ENCODE measurements at places on chromosomes 13 and 19. TPM values are rescaled to one million over a fixed set of nuclear protein-coding genes. Genes with fewer than 3 reads are reported as not detected.

DNA sequence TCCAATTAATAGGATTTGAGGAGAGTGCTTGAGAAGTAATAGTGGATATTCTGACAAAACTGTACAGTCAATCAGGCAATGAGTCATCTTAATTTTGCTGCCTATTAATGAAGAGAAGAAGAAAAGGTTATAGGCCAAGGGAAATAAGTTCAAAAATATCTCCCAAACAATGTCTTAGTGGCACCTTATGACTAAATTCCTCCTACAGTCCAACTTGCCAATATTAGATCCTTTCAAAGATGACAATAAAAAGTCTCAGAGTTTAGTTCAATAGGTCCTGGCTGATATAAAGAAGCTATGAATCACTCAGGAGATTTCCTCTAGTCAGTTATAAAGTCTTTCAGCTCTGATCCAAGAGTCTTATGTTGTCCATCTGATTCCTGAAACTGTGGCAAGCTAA is 27.9 kb downstream of the UGGT2 start:
- DNase-seq = no peak

MYBPC2 gene
- total RNA-seq = not detected

- no peak for DNase-seq
Observed at GRCh38 chr13:89980896-89981295, 1366.6 kb upstream of the MIR17HG start.

GNA15 gene
- 4.3 TPM for total RNA-seq

DNA sequence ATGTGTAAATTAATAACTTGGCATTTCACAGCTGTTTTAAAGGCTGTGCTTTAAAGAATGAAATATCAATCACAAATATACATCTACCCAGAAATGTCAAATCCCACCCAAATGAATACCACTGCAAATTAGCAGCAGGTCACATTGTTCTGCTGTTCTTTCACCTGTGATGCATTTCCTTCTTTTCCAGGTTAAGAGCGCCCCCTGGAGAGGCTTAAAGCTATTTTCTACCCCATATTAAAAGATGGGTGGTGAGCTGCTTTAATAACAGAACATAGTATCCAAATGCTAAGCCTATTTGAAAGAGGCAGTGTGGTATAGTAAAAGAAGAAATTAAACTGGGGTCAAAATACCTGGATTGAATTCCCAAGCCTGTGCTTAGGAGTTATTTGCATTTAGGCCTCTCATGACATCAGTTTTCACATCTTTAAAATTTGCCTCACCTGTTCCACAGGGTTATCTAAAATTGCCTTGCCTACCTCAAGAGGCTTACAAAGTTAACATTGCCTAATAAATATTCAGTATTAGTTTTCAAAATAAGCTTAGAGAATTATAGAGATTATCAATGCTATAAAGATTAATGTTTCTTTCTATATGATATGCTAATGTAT is 396.9 kb upstream of the SLITRK5 start:
- no peak for DNase-seq

- DNase-seq = no peak
Observed at GRCh38 chr13:49371943-49372613, 71.8 kb downstream of the CAB39L start.

TTYH1 gene
- 4.1 TPM for total RNA-seq

- no peak for DNase-seq
Observed at GRCh38 chr13:30659980-30660379, 42.3 kb downstream of the USPL1 start.

GRCh38 chr19:47145639-47146486 is 15.2 kb downstream of the SAE1 start:
- no peak for DNase-seq

ZNF570 gene
- total RNA-seq = 8.1 TPM

GSX1 gene
- total RNA-seq = not detected

GRCh38 chr13:51246418-51247277 is 24.4 kb downstream of the FAM124A start:
- DNase-seq = peak; percentile 85

ARRDC5 gene
- not detected for total RNA-seq

- DNase-seq = no peak
Observed at GRCh38 chr19:1882089-1882785, 3.1 kb downstream of the ABHD17A start.

GZMM gene
- total RNA-seq = not detected

POU2F2 gene
- 2.5 TPM for total RNA-seq

CPB2 gene
- total RNA-seq = not detected

DNA sequence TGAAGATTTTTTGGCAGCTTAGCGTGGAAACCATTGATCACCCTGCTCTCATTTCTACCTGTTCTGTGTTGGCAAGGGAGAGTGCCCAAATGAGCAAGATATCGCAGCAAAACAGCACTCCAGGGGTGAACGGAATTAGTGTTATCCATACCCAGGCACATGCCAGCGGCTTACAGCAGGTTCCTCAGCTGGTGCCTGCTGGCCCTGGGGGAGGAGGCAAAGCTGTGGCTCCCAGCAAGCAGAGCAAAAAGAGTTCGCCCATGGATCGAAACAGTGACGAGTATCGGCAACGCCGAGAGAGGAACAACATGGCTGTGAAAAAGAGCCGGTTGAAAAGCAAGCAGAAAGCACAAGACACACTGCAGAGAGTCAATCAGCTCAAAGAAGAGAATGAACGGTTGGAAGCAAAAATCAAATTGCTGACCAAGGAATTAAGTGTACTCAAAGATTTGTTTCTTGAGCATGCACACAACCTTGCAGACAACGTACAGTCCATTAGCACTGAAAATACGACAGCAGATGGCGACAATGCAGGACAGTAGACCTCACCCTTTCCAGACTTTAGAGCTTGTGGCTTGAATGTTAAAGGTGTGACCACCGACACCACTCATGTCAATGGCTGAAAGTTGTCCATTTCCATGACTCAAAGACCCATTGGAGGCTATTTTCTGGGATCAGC is 5.8 kb downstream of the CEBPG start:
- DNase-seq = no peak

GRCh38 chr13:26558074-26558805 is 757 bp downstream of the WASF3 start:
- DNase-seq = no peak

DNA sequence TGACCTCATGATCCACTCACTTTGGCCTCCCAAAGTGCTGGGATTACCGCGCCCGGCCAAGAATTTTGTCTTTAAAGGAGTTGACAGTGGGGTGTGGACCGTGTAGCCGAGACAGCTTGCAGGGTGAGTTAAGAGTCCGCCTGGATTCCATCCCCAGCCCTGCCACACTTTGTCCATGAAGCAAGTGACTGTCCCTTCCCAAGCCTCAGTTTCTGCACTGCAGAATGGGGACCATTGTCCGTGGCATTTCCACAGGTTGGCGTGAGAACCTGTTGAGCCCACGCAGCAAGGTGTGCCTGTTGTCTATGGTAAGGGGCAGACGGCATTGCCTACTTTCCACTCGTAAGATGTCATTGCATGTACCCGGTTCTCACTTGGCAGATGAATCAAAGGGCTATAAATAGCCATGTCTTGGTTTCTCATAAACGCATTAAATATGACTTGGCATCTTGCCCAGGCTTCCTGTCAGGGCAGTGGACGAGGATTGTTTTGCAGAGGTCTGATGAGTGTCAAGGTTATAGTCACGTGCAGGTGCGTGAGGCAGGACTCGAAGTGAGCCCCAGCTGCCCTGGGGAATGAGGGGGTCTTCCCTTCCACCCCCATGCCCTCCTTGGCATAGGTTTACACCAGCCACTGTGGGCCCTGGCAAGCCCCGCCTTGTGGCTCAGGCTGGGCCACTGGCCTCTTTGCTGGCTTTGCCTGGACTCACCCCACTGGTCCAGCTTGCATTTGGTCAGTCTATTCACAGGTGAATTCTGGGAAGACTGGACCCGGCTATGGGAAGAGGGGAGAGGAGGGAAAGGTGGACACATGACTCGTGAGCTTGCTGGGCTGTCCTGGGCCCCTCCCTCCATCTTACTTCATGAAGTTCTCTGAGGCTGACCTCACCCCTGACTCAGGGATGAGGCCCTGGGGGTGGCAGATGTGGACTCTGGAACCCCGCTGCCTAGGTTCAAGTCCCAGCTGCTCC is 14.6 kb downstream of the FAM187B start:
- DNase-seq = peak; percentile 82

DNA sequence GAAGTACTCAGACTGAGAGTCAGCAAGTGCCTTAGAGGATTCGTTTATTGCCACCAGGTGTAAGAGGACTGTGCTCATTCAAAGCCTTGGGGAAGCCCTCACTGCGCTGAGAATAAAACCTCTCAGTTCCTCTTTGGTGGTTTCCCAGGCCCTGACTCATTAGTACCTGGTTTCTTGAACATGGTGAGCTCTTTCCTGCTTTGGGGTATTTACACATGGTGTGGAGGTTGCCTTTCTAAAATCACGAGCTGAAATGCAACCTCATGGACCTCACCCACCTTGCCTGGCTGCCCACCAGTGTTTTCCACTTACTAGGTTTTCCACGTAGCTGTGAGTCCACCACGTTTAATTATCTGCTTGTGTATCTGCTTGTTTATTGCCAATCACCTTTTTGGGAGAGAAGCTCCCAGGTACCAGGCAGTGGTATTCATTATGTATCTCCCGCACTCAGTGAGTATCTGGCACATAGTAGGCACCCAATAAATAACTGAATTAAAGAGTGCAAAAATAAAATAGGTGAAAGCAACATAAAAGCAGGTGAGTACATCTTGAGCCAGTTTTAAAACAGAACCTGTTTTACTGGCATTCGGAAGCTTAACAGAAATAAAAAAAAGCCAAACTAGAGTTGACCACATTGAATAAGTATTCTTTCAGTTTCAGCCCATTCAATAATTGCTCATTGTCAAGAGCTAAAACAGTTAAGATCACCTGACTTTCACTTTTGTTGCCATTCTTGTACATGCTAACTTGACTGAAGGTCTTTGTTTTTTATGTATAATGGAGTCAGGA is 533.0 kb downstream of the MYO16 start:
- DNase-seq = no peak

- no peak for DNase-seq
Observed at GRCh38 chr13:49549289-49549688, 36.1 kb downstream of the RCBTB1 start.

GRCh38 chr19:4443966-4444764 is 13.4 kb downstream of the UBXN6 start:
- DNase-seq = no peak

ZNF345 gene
- 4.6 TPM for total RNA-seq

GRCh38 chr13:28099396-28100149 is 803 bp downstream of the FLT3 start:
- no peak for DNase-seq

RGL3 gene
- total RNA-seq = 15.5 TPM

DNA sequence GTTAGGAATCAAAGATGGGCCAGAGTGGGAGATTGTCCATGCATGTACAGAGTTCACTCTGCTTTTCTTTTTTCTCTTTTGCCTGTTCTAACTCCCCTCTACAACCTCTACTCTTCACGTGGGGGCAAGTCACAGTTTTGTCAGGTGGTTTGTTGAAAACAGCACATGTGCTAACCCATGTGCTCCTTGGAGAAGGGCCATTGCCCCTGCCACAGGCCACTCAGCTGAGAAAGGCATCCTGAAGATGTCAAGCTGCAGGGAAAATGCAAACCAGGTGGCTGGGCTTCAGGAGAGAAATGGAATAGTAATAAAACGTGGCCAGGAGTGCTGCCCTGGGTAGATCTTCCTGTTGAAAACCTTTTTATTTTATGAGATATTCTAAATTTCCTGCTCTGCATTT is 35.3 kb upstream of the SLC10A2 start:
- DNase-seq = no peak

GRCh38 chr13:28522871-28523270 is 27.9 kb upstream of the FLT1 start:
- no peak for DNase-seq

MED16 gene
- total RNA-seq = 33.2 TPM

GRCh38 chr19:948842-949496 is 23.1 kb downstream of the ARID3A start:
- DNase-seq = no peak

- peak; percentile 52 for DNase-seq
Observed at GRCh38 chr19:51030631-51031030, 4.2 kb downstream of the KLK12 start.

DNA sequence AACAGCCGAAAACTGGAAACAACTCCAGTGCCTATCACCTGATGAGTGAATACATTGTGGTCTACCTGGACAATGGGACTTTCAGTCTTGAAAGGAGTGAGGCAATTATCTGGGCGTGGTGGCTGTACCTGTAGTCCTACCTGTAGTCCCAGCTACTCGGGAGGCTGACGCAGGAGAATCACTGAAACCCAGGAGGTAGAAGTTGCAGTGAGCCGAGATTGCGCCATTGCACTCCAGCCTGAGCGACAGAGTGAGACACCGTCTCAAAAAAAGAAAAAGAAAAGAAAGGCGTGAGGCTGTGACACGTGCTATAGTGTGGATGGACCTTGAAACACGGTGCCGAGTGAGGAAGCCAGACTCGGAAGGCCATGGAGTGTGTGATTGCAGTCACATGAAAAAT is 4.1 kb upstream of the NTN5 start:
- DNase-seq = no peak

DNA sequence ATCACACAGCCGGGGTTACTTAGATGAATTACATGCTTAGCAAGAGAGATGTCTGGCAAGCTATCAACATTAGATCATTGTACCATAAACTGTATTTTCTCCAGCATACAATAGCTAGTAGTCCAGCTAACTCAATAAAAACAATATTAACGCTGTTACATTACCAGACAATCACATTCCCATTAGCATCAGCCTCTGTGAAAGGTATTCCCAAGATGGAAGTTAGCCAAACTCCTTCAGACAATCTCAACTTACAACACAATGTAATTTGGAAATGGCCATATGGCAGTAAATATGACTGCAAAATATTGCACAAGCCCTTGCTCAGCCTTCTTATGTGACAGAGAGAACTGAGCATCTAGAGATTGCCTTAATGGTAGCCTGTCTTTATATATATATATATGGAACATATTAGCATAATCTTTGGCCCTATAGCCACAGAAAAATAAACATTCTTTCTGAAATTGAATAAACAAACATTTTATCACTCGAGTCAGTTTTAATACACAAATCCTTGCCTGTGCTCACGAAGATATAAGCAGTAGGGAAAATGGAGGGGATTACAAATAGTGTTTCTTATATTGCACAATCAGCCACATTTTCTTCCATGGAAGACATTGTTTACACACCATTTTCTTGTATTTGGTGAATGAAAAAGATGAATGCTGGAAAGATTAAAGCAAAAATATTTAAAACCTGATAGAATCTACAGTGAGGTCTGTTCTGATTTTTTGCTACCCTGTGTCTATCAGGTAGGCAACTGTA is 1060.5 kb downstream of the DIAPH3 start:
- no peak for DNase-seq

DNA sequence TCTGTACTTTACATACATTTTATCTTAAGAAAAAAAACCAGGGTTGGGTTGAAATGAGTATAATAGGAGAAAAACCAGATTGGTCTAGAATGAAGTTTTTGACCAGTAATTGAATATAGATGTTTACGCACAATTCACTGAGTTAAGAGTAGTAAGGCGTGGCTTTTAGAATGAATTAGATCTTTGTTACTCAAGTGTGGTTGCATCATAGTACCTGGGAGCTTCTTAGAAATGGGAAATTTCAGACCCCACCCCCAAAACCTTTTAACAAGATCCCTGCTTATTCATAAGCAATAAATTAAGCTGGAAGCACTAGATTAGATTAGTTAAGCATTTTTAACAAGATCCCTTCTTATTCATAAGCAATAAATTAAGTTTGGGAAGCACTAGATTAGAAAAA is 28.7 kb upstream of the LMO7 start:
- DNase-seq = no peak

- no peak for DNase-seq
Observed at GRCh38 chr13:105806628-105806920, 728.9 kb downstream of the EFNB2 start.

C19orf73 gene
- total RNA-seq = 1.6 TPM

- DNase-seq = no peak
Observed at GRCh38 chr13:98994080-98994479, 16.2 kb upstream of the DOCK9 start.
